ENCODE measurements at places on chromosomes 1 and 21. TPM values are rescaled to one million over a fixed set of nuclear protein-coding genes. Genes with fewer than 3 reads are reported as not detected.
A peak's percentile ranks its signal among the peaks of the same experiment; 100 is the strongest.

WDR64 gene
- 0.40 TPM for total RNA-seq

REN gene
- total RNA-seq, result 0.20 TPM

DNA sequence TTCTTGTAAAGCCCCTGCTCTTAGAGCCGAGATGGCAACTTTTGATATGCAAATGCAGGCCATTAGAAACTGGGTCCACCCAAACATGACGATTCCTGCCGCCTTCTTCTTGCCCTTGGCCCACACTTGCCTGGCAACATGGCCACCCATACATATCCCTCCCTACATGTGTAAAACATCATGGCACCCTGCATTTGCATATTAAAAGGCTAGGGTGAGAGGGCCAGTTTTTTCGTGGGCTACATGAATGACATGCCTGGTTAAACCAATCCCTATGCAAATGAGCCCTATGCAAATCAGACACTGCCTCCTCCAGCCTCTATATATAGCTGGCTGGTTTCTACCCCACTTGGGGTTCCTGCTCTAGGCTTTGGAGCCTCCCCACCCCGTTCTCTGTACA is 18.8 kb downstream of the PLA2G2A start:
- DNase-seq, result no peak

DNA sequence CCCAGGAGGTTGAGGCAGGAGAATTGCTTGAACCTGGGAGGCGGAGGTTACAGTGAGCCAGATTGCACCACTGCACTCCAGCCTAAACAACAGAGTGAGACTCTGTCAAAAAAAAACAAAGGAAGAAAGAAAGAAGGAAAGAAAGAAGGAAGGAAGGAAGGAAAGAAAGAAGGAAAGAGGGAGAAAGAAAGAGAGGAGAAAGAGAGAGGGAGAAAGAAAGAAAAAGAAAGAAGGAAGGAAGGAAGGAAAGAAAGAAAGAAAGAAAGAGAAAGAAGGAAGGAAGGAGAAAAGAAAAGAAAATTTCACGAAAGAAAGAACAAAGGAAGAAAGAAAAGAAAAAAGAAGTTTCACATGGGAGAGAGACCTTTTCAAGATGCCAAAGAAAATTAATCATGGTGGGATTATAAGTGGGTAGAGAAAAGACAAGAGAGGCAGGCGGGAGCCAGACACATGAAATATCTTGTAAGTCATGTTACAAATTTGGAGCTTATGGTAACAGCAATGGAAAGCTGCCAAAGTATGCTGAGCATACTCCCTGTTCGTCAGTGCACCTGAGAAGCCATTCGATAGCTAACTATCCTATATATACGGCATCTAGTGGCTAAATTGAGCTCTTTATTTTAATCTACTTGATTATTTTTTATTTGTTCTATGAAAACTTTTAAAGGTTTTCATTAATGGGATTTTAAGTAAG is 41.3 kb upstream of the TNFSF4 start:
- DNase-seq, result no peak

GRCh38 chr1:149844101-149844500 is 55.3 kb upstream of the BOLA1 start:
- no peak for DNase-seq

- no peak for DNase-seq
These were observed 25.5 kb upstream of the TNFRSF1B start for GRCh38 chr1:12141163-12141850.

- no peak for DNase-seq
These were observed 5.8 kb downstream of the CDC42BPA start for GRCh38 chr1:227312361-227313025.

GRCh38 chr1:109089242-109090015 is 1.1 kb upstream of the TMEM167B start:
- peak; percentile 91 for DNase-seq
